ENCODE measurements at places on chromosomes 2 and 18.

DNA sequence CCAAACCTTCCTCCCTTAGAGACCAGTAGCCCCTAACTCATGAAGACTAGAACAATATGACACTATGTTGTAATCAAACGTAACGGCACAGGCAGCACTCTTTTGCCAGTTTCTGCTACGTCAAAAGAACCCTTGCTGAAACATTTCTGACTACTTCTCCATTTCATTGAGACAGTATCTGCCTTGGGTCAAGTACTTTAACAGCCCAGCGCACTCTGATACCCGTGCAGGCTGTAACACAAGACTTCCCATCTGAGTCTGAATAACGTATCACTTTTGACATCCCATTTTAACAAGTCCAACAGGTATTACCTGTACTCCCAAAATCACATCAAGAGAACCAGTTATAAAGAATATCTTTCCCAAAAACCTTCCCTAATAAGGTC lies 38.4 kb downstream of the TBC1D8 start:
- ATAC-seq = peak; percentile 77

DNA sequence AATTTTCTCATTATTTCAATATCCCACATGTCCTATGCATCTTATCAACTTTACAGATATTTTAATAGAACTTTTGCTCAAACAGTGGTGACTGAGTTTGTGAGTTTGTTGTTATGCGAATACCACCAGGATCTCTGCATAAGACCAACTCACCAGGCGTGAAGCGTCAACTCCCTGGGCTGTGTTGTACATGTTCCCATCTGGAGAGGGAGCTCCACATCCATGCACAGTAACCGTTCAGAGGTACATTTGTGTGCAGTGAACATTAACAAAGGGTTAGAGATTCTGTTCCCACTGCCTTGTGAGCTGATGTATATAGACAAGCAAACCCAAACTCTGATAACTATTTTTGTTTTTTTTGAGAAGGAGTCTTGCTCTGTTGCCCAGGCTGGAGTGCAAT lies 188.7 kb downstream of the MYT1L start:
- no peak for ATAC-seq

DNA sequence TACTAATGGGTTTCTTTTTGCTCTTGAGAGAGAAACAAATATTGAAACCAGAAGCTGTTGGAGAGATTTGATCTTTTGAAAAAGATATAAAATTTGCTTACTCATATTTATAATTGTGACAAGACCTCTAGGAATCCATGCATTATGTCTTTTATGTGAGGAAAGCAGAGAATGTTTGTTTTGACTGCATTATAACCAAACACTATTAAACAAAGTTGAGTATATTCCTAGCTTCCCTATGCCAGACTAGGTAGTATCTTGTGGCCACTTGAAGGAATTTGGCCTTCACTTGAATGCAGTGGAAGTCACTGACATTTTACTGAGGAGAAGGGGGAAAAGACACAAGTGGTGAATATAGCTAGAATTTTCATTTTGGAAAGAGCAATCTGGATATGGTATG lies 521.8 kb upstream of the ZEB2 start:
- no peak for ATAC-seq

DNA sequence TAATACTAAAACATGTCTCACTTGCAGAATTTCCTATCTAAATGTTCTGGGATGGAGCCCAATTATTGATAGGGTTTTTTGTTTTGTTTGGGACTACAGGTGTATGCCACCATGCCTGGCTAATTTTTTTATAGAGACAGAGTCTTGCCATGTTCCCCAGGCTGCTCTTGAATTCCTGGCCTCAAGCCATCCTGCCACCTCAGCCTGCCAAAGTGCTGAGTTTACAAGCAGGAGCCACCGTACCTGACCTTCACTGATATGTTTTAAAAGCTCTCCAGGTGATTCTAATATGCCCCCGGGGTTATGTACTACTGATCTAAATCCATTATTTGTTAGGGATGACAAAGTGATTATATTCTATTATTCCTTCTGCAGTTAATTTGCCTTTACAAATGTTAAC lies 2.2 kb downstream of the ELAC1 start:
- no peak for ATAC-seq

- no peak for ATAC-seq
Observed at GRCh38 chr2:235566415-235566814, 72.6 kb downstream of the AGAP1 start.

DNA sequence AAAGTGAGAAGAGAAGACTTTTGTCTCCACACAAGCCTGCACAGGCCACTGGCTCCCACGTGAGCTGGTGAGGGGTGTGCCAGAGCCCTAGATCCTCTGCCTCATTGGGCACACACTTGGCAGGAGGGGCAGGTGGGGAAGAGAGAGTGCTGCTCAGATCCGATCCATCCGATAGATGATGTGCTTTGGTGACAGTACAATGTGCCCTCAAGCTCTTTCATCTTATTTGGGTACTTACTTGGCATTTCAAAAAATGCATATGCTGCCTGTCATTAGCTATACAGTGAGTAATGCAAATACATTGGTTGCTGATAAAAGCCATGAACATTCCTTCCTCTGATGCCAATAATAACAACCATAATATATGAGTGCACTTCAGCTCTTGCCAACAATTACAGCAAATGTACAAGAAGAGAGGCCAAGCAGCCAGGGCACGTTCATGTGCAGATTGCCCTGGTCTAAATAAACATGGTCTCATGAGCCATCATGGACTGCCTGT lies 255.3 kb downstream of the VAPA start:
- ATAC-seq = no peak

- no peak for ATAC-seq
Observed at GRCh38 chr2:238973038-238973739, 125.3 kb downstream of the TWIST2 start.

GRCh38 chr18:57212678-57213077 lies 65.8 kb downstream of the BOD1L2 start:
- ATAC-seq = no peak
